Esophagus squamous epithelium (tissue), 5 donors: ENCODE measurements at places on chromosomes 16 and 17.

DNA sequence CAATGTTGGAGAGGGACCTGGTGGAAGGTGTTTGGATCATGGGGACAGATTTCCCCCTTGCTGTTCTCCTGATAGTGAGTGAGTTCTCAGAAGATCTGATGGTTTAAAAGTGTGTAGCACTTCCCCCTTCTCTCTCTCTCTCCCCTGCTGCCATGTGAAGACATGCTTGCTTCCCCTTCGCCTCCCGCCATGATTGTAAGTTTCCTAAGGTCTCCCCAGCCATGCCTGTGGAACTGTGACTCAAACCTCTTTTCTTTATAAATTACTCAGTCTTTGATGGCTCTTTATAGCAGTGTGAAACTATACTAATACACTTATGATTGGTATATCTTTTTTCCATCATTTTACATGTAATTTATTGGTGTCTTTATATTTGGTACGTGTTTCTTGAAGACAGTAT lies 13.4 kb downstream of the ADGRG5 start:
- DNase-seq, result no peak

- no peak for DNase-seq
Observed at GRCh38 chr16:4733211-4733742, 794 bp downstream of the ANKS3 start.

DNA sequence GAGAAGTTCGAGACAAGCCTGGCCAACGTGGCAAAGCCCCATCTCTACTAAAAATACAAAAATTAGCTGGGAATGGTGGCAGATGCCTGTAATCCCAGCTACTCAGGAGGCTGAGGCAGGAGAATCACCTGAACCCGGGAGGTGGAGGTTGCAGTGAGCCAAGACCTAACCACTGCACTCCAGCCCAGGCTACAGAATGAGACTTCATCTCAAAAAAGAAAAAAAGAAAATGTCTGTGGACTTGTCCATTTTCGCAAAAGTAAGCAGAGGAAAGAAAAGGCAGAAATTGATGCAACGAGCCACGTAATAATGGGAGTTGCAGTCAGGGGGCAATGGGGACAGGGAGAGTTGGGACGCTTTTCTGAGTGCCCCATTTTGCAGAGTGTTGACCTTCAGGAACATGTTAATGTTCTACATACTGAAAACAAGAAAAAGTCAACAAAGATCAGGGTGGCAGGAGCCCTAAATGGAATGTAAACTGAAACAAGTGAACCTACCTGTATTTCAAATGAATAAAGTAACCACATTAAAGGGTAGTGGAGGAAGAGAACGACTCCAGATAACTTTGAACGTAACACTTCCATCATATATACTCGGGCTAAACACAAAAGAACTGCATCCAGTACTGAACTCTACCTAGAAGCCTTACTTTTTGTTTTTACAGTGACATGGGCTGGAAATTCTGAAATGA lies 76.4 kb downstream of the CNGB1 start:
- DNase-seq, result no peak

- no peak for DNase-seq
Observed at GRCh38 chr16:47600376-47600775, 139.2 kb downstream of the PHKB start.

- no peak for DNase-seq
Observed at GRCh38 chr16:27334838-27335237, 21.1 kb downstream of the IL4R start.

DNA sequence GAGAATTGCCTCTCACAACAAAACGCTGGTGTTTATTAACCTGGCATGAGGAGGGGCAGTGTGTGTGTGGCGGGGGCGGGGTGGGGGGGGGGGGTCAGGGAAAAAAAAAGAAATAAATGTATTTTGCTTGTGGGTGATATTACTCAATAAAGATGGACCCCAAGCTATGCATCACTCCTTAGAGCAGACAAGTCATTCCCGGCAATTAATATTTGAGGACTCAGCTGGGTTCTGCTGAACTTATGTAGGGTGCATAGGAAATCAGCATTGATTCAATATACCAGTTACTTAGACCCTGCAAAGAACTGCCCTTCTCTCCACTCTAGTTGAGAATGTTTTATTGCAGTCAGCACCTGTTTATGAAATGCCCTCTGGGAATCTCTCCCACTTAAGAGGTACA lies 206.2 kb upstream of the MAF start:
- no peak for DNase-seq

- DNase-seq, result no peak
Observed at GRCh38 chr16:73231944-73232554, 184.1 kb upstream of the ZFHX3 start.
